Natural killer cell treated with Interleukin-12 subunit alpha and Interleukin-12 subunit beta and Interleukin-15 and Interleukin-18, amount 100 ng/mL, for 72 hours (primary cell): ENCODE measurements at places on chromosomes 7 and 10. TPM values are rescaled to one million over a fixed set of nuclear protein-coding genes. Genes with fewer than 3 reads are reported as not detected.

The UCMA gene
- total RNA-seq: not detected

GRCh38 chr10:28949005-28950004 lies 272.0 kb downstream of the BAMBI start:
- no peaks in the 10 kb centered on the region for H3K36me3 ChIP-seq
- no peak for DNase-seq
- no peak overlapping the region for H3K4me3 ChIP-seq
- no peaks in the 10 kb centered on the region for H3K4me1 ChIP-seq
- H3K27ac ChIP-seq: no peak overlapping the region

- no peaks in the 10 kb centered on the region for H3K36me3 ChIP-seq
- H3K4me1 ChIP-seq: no peaks in the 10 kb centered on the region
- peaks cover 12% of the 10 kb centered on the region for H3K27me3 ChIP-seq
Measured at GRCh38 chr7:97224316-97224715, 106.8 kb downstream of the SDHAF3 start.

- H3K27ac ChIP-seq: no peak overlapping the region
- no peaks in the 10 kb centered on the region for H3K27me3 ChIP-seq
- H3K4me1 ChIP-seq: peaks cover 7% of the 10 kb centered on the region
Measured at GRCh38 chr7:152072421-152072820, 46.9 kb downstream of the GALNT11 start.

GRCh38 chr7:90727412-90727811 lies 131.3 kb downstream of the CDK14 start:
- DNase-seq: no peak
- no peak overlapping the region for H3K4me3 ChIP-seq

- peaks cover 22% of the 10 kb centered on the region for H3K27me3 ChIP-seq
- H3K4me3 ChIP-seq: no peak overlapping the region
- no peak for DNase-seq
- no peaks in the 10 kb centered on the region for H3K36me3 ChIP-seq
Measured at GRCh38 chr7:108596560-108596959, 26.9 kb downstream of the DNAJB9 start.

The AKR1D1 gene
- not detected for total RNA-seq

DNA sequence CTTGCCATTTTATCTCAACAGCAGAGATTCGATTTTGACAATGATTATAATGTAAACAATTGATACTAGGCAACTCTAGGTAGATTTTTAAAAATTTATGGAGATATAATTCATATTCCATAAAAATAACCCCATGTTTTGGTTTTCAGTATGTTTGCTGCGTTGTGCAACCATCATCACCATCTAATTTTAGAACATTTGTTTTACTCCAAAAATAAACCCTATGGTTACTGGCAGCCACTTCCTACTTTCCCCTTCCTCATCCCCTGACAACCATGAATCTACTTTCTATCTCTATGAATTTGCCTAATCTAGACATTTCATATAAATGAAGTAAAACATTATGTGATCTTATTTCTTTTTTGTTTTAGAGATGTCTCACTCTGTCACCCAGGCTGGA lies 401.9 kb downstream of the THSD7A start:
- no peaks in the 10 kb centered on the region for H3K4me1 ChIP-seq
- no peaks in the 10 kb centered on the region for H3K36me3 ChIP-seq
- H3K27ac ChIP-seq: no peak overlapping the region
- DNase-seq: no peak
- H3K4me3 ChIP-seq: no peak overlapping the region

GRCh38 chr10:100888957-100889356 lies 23.8 kb upstream of the SLF2 start:
- no peaks in the 10 kb centered on the region for H3K36me3 ChIP-seq
- H3K4me1 ChIP-seq: no peaks in the 10 kb centered on the region
- no peak for DNase-seq
- peaks cover 23% of the 10 kb centered on the region for H3K27me3 ChIP-seq
- H3K27ac ChIP-seq: no peak overlapping the region

- no peak overlapping the region for H3K27ac ChIP-seq
- no peaks in the 10 kb centered on the region for H3K4me1 ChIP-seq
- no peaks in the 10 kb centered on the region for H3K27me3 ChIP-seq
- no peaks in the 10 kb centered on the region for H3K36me3 ChIP-seq
- H3K4me3 ChIP-seq: no peak overlapping the region
- no peak for DNase-seq
Measured at GRCh38 chr7:40536421-40536820, 401.6 kb downstream of the SUGCT start.

DNA sequence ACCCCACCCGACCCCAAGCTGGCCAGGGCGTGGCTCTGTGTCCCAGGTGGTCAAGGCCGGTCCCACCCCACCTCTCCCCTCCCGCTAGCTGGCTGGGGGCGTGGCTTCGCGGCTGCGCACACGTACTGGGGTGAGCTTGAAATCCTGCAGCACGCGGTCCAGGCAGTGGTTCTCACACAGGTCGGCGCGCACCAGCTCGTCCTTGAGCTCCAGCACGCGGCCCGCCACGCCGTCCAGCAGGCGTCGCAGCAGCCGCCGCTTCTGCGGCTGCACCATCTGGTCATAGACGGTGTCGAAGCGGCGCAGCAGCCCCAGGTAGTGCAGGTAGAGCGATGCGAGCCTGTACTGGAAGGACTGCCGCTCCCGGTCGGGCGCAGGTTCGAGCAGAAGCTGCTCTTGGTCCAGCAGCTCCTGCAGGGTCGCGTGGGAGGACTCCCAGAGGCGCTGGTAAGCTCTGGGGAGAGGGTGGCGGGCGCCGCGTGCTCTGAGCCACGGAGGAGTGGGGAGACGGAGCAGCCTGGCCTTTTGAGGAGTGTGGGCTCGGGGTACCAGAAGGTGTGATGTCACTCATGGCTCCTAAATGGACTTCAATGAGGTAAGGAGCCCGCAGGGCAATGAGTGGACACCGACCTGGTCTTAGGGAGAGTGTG lies 5.8 kb downstream of the H2BK1 start:
- H3K36me3 ChIP-seq: no peaks in the 10 kb centered on the region
- H3K27ac ChIP-seq: no peak overlapping the region
- H3K27me3 ChIP-seq: peaks cover 10% of the 10 kb centered on the region

GRCh38 chr10:133350283-133350949 lies 3.2 kb downstream of the PRAP1 start:
- H3K27ac ChIP-seq: no peak overlapping the region
- H3K27me3 ChIP-seq: peaks cover 9% of the 10 kb centered on the region
- no peak for DNase-seq
- H3K4me1 ChIP-seq: peaks cover 5% of the 10 kb centered on the region
- no peaks in the 10 kb centered on the region for H3K36me3 ChIP-seq

The UBTD1 gene
- 3.3 TPM for total RNA-seq

DNA sequence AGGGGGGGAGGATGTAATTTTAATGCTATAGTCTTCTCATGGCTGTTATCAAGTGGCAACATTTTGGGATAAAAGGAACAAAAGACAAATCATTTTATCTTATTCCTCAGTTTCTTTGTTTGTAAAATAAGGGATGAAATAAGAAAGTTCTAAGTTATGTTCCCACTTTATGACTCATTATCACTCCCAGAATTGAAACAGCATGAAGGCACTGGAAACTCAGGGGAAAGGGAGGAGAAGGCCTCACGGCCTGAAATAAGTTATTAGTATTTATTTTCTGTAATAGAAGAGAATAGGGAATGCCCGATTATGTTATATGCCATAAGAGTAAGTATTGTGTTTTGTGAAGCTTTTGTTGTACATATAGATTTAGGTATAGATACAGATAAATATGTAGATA lies 85.0 kb upstream of the NAMPT start:
- H3K4me1 ChIP-seq: peaks cover 19% of the 10 kb centered on the region
- no peak for DNase-seq
- H3K4me3 ChIP-seq: no peak overlapping the region
- H3K36me3 ChIP-seq: no peaks in the 10 kb centered on the region
- no peak overlapping the region for H3K27ac ChIP-seq
